Bronchial smooth muscle cell (primary cell): ENCODE measurements at places on chromosomes 3 and 15. TPM values are rescaled to one million over a fixed set of nuclear protein-coding genes. Genes with fewer than 3 reads are reported as not detected.

ARHGEF3 gene
- 23.0 and 35.5 TPM in 2 replicates for total RNA-seq

STARD9 gene
- total RNA-seq, result 6.1 and 12.7 TPM in 2 replicates

PCLAF gene
- total RNA-seq, result 11.2 and 20.8 TPM in 2 replicates

GOLGA8R gene
- 2.7 TPM in 2 replicates for total RNA-seq

MEX3B gene
- total RNA-seq, result 6.0 and 6.2 TPM in 2 replicates

PLSCR2 gene
- total RNA-seq, result 0.32 TPM in 1 of 2 replicates, not detected in the other

P2RY1 gene
- total RNA-seq, result 0.26 and 2.5 TPM in 2 replicates

SPATA12 gene
- under 0.01 TPM in 1 of 2 replicates, not detected in the other for total RNA-seq

WDR5B gene
- 3.7 and 5.0 TPM in 2 replicates for total RNA-seq

RPP25 gene
- total RNA-seq, result 0.34 and 1.4 TPM in 2 replicates

SAXO2 gene
- total RNA-seq, result 0.17 and 0.32 TPM in 2 replicates

RYR3 gene
- under 0.01 TPM in 2 replicates for total RNA-seq

FBXL2 gene
- total RNA-seq, result 14.8 and 16.5 TPM in 2 replicates

MUC4 gene
- 0.16 TPM in 1 of 2 replicates, not detected in the other for total RNA-seq

UCN2 gene
- 0.32 and 0.34 TPM in 2 replicates for total RNA-seq

ACP3 gene
- total RNA-seq, result 0.26 and 1.4 TPM in 2 replicates

CNTN3 gene
- total RNA-seq, result 0.17 and 0.32 TPM in 2 replicates

KBTBD8 gene
- total RNA-seq, result 0.77 and 1.4 TPM in 2 replicates

DZIP1L gene
- total RNA-seq, result 17.5 and 22.2 TPM in 2 replicates

CNTN6 gene
- total RNA-seq, result not detected in 2 replicates

GRK7 gene
- total RNA-seq, result not detected in 2 replicates

LHFPL4 gene
- total RNA-seq, result under 0.01 TPM in 2 replicates

CLASP2 gene
- total RNA-seq, result 56.4 and 57.0 TPM in 2 replicates

MYD88 gene
- 7.5 and 8.8 TPM in 2 replicates for total RNA-seq

GOLGA8S gene
- under 0.01 and 0.09 TPM in 2 replicates for total RNA-seq

ZBED2 gene
- under 0.01 TPM in 1 of 2 replicates, not detected in the other for total RNA-seq

CELSR3 gene
- total RNA-seq, result 0.52 and 1.1 TPM in 2 replicates

PAK6 gene
- under 0.01 and 0.16 TPM in 2 replicates for total RNA-seq

SOX14 gene
- not detected in 2 replicates for total RNA-seq

SLC12A8 gene
- total RNA-seq, result 2.8 and 6.4 TPM in 2 replicates

IL12A gene
- 0.17 and 0.63 TPM in 2 replicates for total RNA-seq

SLC2A2 gene
- total RNA-seq, result not detected in 2 replicates

FGD5 gene
- 0.16 TPM in 1 of 2 replicates, not detected in the other for total RNA-seq
